Spleen (tissue), 13 donors: ENCODE measurements at places on chromosomes 16 and 17. TPM values are rescaled to one million over a fixed set of nuclear protein-coding genes. Genes with fewer than 3 reads are reported as not detected.

KCNH6 gene
- total RNA-seq = not detected

DNA sequence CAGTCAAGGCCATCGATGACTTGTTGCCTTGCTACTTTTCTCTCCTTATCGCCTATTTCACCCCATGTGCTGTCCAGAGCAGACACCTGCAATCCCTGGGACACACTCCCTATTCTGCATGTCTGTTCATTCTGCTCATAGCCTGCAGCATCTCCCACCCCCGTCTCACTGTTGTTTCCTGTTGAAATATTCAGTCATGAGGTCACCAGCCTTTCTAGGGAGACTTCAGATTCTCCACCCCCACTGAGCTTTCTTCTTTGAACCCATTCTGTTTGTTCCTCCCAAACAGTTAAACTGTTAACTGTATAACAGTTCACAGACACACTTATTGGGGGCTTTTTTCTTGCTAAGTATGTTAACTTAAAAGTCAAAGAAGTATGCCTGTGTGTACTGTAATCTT, 94.4 kb downstream of the AATF start:
- no peaks in the 10 kb centered on the region for H3K27me3 ChIP-seq
- peaks cover 15% of the 10 kb centered on the region for H3K36me3 ChIP-seq
- DNase-seq = no peak
- no peak overlapping the region for H3K27ac ChIP-seq
- no peak overlapping the region for H3K4me3 ChIP-seq
- peaks cover 16% of the 10 kb centered on the region for H3K4me1 ChIP-seq

GRCh38 chr17:8837563-8838075, 29.9 kb downstream of the PIK3R6 start:
- no peaks in the 10 kb centered on the region for H3K27me3 ChIP-seq
- DNase-seq = no peak
- H3K36me3 ChIP-seq = peaks cover 38% of the 10 kb centered on the region
- H3K27ac ChIP-seq = no peak overlapping the region
- H3K4me1 ChIP-seq = no peaks in the 10 kb centered on the region

- H3K27me3 ChIP-seq = no peaks in the 10 kb centered on the region
- H3K27ac ChIP-seq = no peak overlapping the region
- DNase-seq = no peak
- H3K4me1 ChIP-seq = peaks cover 6% of the 10 kb centered on the region
- H3K36me3 ChIP-seq = no peaks in the 10 kb centered on the region
Measured at GRCh38 chr16:89606006-89606405, 7.4 kb upstream of the DPEP1 start.

- H3K36me3 ChIP-seq = no peaks in the 10 kb centered on the region
- H3K4me3 ChIP-seq = no peak overlapping the region
- no peak for DNase-seq
Measured at GRCh38 chr16:73390491-73390890, 342.6 kb upstream of the ZFHX3 start.
